Activated CD8-positive, alpha-beta T cell treated with anti-CD3 and anti-CD28 coated beads for 36 hours (primary cell): ENCODE measurements at places on chromosomes 5 and 9.

DNA sequence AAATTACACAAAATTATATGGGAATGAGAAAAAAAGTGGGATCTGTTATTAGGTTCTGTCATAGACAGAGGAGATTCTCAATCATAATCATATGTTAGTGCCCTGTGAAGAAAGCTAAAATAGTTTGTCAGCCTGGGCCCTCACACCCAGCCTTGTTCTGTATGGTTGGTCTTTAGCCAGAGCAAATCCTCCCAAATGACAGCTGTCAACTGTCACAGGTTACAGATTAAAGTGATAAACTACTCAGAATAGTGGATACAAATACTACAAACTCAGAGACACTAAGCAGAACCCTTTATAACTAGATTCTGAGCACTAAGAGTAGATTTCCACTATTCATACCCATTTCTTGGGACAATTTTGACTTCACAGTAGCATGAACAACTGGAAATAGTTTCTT is 405.0 kb upstream of the MEF2C start:
- no peak for DNase-seq

GRCh38 chr5:51373880-51374523 is 9.2 kb upstream of the ISL1 start:
- no peak for DNase-seq

- DNase-seq, result no peak
Measured at GRCh38 chr9:137412431-137412830, 10.5 kb downstream of the EXD3 start.

GRCh38 chr9:36258996-36259533 is 817 bp upstream of the GNE start:
- no peak for DNase-seq

- DNase-seq, result no peak
Measured at GRCh38 chr9:462606-463005, 247.9 kb downstream of the DOCK8 start.

DNA sequence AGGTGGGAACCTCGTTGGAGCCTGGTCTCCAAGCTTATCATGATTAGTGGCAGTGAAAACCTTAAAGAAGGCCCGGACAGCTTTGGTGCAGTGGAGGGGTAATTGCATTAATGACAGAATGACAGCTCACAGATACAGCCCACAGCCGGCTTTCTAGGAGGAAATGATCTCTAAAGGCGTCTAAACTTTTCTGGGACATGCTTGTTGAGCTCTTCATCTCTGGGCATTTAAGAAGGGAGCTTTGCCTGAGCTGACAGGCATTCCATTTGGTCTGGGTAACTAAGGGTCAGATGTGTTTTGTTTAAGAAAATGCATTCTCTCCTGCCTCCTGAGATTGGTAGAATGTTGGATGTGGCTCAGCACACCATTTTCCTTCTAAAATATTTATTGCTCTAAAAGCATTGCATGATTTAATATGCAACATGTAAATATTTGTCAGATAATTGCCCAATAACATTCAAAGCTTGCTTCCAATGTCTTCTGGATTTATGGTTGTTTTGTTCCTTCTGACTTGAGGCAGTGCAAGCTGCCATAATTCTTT is 4.0 kb downstream of the ANKRD33B start:
- DNase-seq, result no peak

DNA sequence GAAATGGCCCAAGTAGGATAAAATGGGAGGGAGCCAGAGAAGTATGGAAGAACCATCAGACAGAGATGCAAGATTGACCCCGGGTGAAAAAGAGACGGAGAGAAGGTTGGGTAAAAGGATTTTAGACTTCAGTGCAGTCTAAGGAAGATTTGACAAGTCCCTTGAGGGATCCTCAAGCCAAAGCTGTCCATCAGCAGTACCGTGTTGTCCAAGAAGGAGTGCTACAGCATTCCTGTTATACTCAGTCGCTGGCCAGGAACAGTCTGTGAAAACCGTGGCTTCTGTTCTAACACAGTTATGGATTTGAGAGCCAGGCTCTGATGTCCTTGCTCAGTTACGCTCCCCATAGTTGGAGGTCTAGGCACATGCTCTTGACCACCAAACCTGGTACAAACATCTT is 383.9 kb upstream of the DAB2 start:
- no peak for DNase-seq

DNA sequence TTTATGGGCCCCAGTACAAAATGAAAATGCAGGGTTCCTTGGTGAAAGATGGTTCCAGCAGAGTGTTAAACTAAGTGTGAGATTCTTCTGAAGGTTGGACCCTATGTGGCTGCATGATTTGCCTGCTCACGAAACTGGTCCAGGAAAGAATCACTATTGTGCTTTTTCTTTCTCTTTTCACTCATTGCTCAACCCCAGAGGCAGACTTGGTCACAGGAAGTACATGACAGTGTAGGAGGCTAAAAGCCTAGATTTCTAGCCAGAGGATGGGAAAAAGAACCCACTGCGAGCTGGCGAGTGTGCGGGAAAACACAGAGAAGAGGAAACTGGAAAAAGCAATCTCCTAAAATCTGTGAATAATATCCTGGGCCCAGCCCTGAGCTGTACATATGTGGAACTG is 18.6 kb downstream of the SLC36A2 start:
- DNase-seq, result no peak
